ENCODE measurements at places on chromosomes 12 and 14.

DNA sequence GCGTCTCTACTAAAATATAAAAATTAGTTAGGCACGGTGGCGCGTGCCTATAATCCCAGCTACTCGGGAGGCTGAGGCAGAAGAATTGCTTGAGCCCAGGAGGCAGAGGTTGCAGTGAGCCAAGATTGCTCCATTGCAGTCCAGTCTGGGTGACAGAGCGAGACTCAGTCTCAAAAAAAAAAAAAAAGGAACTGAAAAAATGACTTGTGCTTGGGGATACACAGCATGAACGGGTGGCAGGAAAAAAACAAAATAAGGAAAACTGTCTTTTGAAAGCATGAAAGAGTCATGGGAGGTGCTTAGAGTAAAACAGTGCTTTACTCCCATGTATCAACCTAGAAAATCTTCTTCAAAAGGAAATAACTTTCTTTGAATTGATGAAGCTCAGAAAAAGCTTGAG lies 80.8 kb downstream of the TMTC1 start:
- DNase-seq: no peak

- DNase-seq: no peak
These were observed 29.7 kb downstream of the CHGA start for GRCh38 chr14:92952481-92953298.

- no peak for DNase-seq
These were observed at the start of gene RPL10L for GRCh38 chr14:46651526-46652144. Gene RPL10L (minus strand): TSS chr14:46651781. CDS start chr14:46651736, 45 bp downstream.

GRCh38 chr14:101972126-101972866 lies 7.9 kb downstream of the DYNC1H1 start:
- DNase-seq: no peak
